Natural killer cell treated with Interleukin-12 subunit alpha and Interleukin-12 subunit beta and Interleukin-15 and Interleukin-18, amount 100 ng/mL, for 72 hours (primary cell): ENCODE measurements at places on chromosomes 1 and 21. TPM values are rescaled to one million over a fixed set of nuclear protein-coding genes. Genes with fewer than 3 reads are reported as not detected.

- DNase-seq, result no peak
- no peak overlapping the region for H3K4me3 ChIP-seq
- H3K36me3 ChIP-seq, result no peaks in the 10 kb centered on the region
- H3K27me3 ChIP-seq, result peaks cover 5% of the 10 kb centered on the region
- H3K27ac ChIP-seq, result no peak overlapping the region
- no peaks in the 10 kb centered on the region for H3K4me1 ChIP-seq
Observed at GRCh38 chr1:75967719-75968118, 35.5 kb upstream of the ASB17 start.

DNA sequence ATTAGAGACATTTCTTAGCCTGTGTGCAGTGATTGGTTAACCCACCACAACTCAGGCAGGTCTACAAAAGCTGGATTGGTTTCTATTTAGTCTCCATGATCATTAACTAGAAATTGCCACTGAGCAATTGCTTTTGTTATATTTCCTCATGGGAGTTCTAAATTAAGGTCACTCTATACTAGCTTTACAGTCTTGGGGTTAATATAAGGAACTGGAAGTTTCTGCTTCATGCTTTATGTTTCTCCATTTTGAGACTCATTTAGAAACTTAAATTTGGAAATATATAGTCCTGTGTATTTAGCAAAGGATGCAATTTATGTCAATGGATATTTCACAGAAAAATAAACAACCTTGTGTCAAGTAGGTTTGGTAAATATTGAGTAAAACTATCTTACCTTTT is 137.5 kb downstream of the HLX start:
- H3K4me3 ChIP-seq, result no peak overlapping the region
- no peak overlapping the region for H3K27ac ChIP-seq
- H3K27me3 ChIP-seq, result no peaks in the 10 kb centered on the region
- no peaks in the 10 kb centered on the region for H3K4me1 ChIP-seq

GRCh38 chr1:201126832-201127754 is at the start of gene ASCL5:
Gene ASCL5 (minus strand): TSS chr1:201127184. CDS start chr1:201115372, 11,812 bp downstream.
- no peak for DNase-seq
- H3K27ac ChIP-seq, result no peak within 1 kb of the TSS
- no peaks in the 10 kb centered on the region for H3K4me1 ChIP-seq

GRCh38 chr21:39051588-39051949 is 131.7 kb downstream of the PSMG1 start:
- H3K4me3 ChIP-seq, result no peak overlapping the region
- H3K4me1 ChIP-seq, result no peaks in the 10 kb centered on the region
- H3K27me3 ChIP-seq, result peaks cover 8% of the 10 kb centered on the region

- no peaks in the 10 kb centered on the region for H3K36me3 ChIP-seq
- DNase-seq, result peak; percentile 89
- H3K27me3 ChIP-seq, result no peaks in the 10 kb centered on the region
- peak within 1 kb of the TSS; percentile 93 for H3K27ac ChIP-seq
- H3K4me1 ChIP-seq, result peaks cover 51% of the 10 kb centered on the region
Observed at GRCh38 chr1:153967107-153967999, at the start of gene CREB3L4. Gene CREB3L4 (plus strand): TSS chr1:153967902. CDS start chr1:153968526, 624 bp downstream.

GRCh38 chr21:45670731-45671130 is 27.2 kb downstream of the PCBP3 start:
- H3K27me3 ChIP-seq, result peaks cover 55% of the 10 kb centered on the region
- no peak overlapping the region for H3K4me3 ChIP-seq
- H3K27ac ChIP-seq, result no peak overlapping the region
- peaks cover 19% of the 10 kb centered on the region for H3K36me3 ChIP-seq
- DNase-seq, result no peak

DNA sequence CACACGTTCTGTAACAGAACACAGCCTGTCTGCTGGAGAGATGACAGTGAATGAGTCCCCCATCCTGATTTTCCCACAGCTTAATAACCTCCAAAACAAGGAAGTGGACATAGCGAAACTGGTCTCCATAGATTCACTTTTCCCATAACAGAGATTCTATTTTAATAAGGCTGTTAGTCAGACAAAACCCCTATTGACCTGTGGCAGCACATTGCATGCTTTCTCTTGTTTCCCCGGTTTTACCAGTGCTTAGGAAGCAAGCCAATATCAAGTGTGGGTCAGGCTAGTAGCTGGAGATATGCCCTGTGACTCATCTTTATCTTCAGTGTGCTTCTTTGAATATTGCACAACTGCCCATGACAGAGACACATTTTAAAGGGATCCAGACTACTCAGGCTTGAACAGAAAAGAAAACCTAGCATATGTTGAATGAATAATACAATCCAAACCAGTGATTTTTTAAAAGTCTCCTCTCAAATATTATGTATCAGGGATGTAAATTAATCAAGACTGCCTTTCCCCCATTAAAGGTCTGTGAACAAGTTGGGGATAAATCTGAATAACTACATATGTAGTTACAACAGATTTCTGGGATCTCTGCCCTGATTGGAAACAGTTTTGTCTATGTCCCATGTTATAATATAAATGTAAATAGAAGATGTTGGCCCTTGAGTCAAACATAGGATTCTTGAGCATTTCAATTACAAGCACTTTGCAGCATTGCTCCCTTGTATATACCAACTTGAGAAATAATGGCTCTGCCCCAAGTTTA is 11.9 kb upstream of the CLDN8 start:
- no peaks in the 10 kb centered on the region for H3K27me3 ChIP-seq
- H3K4me3 ChIP-seq, result no peak overlapping the region
- H3K27ac ChIP-seq, result no peak overlapping the region
- H3K36me3 ChIP-seq, result no peaks in the 10 kb centered on the region

DNA sequence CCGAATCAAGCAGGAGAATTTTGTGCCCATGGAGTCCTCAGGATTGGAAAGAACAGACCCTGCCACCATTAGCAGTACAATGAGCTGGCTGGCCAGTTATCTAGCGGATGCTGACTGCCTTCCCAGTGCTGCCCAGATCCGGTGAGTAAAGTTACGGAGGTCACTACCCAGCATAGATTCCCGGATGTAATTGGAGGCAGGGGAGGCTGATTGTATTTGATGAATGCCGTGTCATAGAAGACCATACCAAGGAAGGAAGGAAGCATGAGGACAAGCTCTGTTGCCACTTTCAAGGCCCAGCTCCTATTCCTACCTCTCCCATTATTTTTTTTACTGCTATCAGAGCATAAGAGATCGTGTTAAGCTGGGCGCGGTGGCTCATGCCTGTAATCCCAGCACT is 26.2 kb upstream of the VAMP3 start:
- H3K27ac ChIP-seq, result no peak overlapping the region
- H3K27me3 ChIP-seq, result no peaks in the 10 kb centered on the region

GRCh38 chr1:32749332-32749731 is 46.8 kb upstream of the SYNC start:
- no peak overlapping the region for H3K27ac ChIP-seq
- H3K36me3 ChIP-seq, result no peaks in the 10 kb centered on the region
- DNase-seq, result no peak
- H3K4me3 ChIP-seq, result no peak overlapping the region
- H3K27me3 ChIP-seq, result peaks cover 9% of the 10 kb centered on the region

DNA sequence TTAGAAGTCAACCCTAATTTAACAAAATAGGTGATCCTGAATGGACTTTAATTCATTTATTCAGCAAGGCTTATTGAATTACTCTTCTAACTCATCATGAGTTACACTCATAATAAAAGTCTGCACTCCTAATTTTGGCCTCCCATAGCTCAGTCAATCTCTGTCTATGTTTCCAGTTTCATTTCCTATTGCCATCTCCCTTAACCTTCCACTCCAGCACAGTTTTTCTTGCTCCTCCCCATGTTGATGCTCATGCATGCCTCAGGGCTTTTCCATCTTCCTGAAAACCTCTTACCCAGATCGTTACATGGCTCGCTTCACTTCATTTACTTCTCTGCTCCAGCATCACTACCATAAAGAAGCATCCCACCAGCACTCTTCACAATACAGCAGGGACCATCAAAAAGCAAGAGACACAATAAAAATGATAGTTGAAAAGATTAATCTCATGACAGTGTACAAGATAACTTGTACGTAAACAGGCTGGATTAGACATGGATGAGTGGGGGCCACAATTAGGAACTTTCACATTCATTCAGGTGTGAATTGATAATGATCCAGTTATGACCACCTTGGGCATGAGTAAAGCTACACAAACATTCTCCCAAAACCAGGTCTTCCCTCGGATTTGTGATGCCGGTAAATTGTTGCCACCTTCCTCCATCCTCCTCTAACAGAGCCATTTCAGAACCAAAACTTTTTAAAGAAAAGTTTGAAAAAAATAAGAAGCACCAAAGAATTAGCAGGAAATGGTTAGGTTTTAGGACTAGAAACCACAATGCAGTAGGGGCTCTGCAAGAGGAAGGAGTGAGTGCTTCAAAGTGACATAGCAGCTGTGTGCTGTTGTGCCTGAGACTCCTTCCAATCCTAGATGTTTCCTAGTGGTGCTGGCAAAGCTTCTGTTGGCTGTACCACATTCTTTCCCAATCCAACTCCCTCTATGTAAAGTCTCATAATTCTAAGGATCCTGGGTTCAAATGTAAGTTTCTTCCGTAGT is 89.8 kb downstream of the OLFML2B start:
- H3K4me1 ChIP-seq, result peaks cover 18% of the 10 kb centered on the region
- H3K27ac ChIP-seq, result peak overlapping the region; percentile 56
- peak overlapping the region; percentile 34 for H3K4me3 ChIP-seq
- DNase-seq, result no peak
- no peaks in the 10 kb centered on the region for H3K27me3 ChIP-seq
- H3K36me3 ChIP-seq, result peaks cover 8% of the 10 kb centered on the region

DNA sequence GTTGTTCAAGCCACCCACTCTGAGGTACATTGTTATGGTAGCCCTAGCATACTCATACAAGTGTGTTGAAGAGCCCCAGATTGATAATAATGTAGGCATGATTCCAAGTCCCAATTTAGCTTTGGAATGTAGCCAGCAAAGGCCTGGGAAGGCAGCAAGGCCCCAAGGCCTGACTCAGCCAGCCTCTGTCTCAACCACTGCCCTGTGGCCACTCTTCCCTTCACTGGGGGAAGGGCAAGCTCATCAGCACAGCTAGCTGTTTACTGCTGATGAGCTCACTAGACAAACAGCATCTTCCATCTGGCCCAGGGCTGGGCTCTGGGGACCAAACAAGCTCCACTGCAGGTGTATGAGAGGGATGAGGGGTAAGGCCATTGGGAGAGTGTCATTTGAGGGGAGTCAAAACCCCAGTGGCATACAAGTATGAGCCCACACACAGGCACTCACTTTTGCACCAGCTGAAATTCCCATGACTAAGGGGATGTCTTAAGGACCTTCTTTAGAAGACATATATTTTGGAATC is 2.2 kb upstream of the IRF6 start:
- H3K27me3 ChIP-seq, result no peaks in the 10 kb centered on the region
- no peak overlapping the region for H3K4me3 ChIP-seq
- H3K4me1 ChIP-seq, result peaks cover 7% of the 10 kb centered on the region
- H3K27ac ChIP-seq, result no peak overlapping the region
- DNase-seq, result no peak
- no peaks in the 10 kb centered on the region for H3K36me3 ChIP-seq

GRCh38 chr1:19559641-19560040 is 74.3 kb upstream of the CAPZB start:
- no peak overlapping the region for H3K27ac ChIP-seq
- DNase-seq, result no peak
- no peak overlapping the region for H3K4me3 ChIP-seq

DNA sequence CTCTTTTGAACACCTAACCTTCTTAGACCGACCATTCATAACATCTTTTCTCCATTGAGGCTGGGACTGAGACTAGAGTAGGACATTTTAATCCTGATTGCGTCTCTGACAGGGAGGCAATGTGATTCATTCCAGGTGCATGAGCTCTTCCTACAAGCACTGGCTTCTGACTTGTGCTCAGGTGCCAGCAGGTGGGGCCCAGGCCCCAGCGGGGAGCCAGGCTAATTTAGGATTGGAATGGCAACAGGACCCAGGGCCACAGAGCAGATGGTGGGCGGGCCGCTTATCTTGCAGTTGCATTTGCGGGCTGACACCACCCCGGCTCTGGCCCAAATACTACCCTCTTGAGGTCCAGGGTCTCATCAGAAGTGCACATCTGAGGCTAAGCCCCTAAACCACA is 4.1 kb downstream of the GPA33 start:
- no peaks in the 10 kb centered on the region for H3K36me3 ChIP-seq
- no peaks in the 10 kb centered on the region for H3K27me3 ChIP-seq

DNA sequence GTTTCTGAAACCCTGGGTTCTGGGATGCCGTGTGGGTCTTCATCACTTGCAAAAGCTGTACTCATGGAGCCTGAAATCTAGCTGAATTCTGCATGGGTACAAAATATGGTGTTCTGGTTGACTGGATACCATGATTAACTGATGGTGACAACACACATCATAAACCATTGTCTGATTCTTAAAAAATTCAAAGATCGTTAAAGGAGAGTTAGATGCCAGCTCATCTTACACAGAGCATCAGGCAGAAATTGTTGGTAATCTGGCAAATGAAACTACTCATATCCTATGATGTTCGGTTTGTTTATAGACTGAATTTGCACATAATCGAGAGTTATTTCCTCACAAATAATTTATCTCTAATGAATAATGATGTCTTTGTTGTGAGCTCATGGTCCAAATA is 218.1 kb upstream of the PKN2 start:
- H3K27me3 ChIP-seq, result peaks cover 24% of the 10 kb centered on the region
- no peak overlapping the region for H3K4me3 ChIP-seq
- no peaks in the 10 kb centered on the region for H3K4me1 ChIP-seq
- no peaks in the 10 kb centered on the region for H3K36me3 ChIP-seq
- H3K27ac ChIP-seq, result no peak overlapping the region
- no peak for DNase-seq

DNA sequence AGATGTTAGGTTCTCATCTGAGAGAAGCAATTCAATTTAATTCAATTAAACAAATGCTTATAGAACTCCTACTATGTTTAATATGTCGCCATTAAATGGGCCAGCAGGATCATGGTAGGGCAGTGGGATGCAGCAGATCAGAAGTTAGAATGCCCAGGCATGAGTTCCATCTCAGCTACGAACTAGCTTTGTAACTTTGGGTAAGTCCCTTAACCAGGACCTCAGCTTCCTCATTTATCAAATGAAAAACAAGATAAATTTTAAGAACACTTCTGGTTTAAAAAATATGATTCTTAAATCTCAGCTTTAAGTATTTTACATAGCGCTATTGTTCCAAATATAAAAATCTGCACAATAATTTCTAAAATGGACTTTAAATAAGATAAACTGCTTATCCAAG is 67.5 kb upstream of the GFI1 start:
- H3K4me1 ChIP-seq, result no peaks in the 10 kb centered on the region
- no peaks in the 10 kb centered on the region for H3K27me3 ChIP-seq
- DNase-seq, result no peak
- H3K4me3 ChIP-seq, result no peak overlapping the region

Gene CSF3R
- 0.64 TPM for total RNA-seq

Gene HES3
- not detected for total RNA-seq

Gene LHX8
- not detected for total RNA-seq

Gene TMEM269
- 0.55 TPM for total RNA-seq

Gene FCRL2
- not detected for total RNA-seq

Gene FYB2
- total RNA-seq, result not detected

Gene TLR5
- 0.11 TPM for total RNA-seq

Gene NBPF6
- total RNA-seq, result 0.22 TPM

Gene NMNAT2
- not detected for total RNA-seq
